ENCODE measurements at places on chromosomes 7 and 10.

DNA sequence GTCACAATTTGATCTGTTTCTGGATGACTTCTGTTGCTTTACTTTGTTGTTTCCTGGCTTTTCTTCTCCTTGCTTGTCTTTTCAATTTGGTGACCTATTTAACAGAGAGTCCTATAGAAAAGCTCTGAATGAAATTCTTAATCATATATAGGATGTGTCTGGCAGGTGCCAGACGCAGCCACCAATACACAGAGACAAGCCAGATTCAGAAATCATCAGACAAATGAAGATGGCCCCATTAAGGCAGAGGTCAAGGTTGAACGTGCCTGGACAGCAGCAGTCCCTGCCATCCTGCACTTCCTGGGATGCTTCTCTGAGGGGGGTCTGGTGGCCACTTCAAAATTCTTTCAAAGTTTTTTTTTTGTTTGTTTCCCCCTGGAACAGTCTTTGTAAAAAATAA lies 846.7 kb upstream of the COBL start:
- no peak for DNase-seq

DNA sequence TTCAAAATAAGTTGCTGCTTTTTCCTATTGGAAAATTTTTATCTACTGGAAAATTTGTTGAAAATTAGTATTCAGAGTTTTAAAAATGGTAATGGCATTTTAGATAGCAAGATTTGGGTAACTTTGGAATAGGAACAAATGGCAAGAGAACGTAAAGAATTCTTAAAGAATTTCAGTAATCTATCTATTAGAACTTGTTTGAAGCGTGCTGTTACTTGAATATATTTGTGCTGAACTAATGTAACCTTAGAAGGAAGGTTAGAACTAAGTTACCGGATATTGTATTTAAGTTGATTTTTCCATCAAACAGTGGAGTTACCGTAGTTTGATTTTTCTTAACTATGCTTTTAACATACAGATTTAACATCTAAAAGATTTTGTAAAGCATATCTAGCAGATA lies 25.9 kb downstream of the SEPTIN7 start:
- no peak for DNase-seq

DNA sequence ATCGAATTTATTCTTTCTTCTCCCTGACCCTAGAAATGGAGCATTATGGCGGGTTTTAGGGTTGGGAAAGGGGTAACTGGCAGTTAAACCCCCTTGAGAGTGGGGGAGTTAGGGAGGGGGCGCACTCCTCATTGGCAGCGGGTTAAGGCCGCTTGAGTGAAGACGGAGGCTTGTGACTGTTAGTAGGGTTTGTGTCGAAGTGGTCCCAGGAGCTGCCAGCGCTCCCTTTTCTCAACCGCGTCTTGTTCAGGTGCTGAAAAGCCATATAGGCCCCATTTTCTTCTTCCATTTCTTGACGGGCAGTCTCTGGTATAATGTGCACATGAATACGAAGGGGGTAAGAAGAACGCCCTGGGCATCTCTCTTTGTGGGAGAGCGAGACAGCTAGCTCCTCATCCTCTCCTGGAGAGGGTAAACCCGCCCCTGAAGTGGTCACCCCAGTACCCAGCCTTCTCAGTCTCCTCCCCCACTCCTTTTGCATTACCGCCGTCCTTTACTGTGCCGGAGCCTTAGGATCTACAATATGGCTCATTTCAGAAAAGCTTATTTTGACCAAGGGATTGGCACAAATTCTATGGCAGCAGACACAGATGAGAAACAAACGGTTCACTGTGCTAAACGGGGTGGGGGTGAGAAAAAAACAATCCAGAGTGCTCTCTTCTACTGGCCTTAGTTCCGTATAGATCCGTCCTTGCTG lies 836 bp downstream of the KMT2E start:
- DNase-seq = peak; percentile 17

GRCh38 chr7:133048589-133048988 lies 33.3 kb downstream of the CHCHD3 start:
- DNase-seq = no peak

DNA sequence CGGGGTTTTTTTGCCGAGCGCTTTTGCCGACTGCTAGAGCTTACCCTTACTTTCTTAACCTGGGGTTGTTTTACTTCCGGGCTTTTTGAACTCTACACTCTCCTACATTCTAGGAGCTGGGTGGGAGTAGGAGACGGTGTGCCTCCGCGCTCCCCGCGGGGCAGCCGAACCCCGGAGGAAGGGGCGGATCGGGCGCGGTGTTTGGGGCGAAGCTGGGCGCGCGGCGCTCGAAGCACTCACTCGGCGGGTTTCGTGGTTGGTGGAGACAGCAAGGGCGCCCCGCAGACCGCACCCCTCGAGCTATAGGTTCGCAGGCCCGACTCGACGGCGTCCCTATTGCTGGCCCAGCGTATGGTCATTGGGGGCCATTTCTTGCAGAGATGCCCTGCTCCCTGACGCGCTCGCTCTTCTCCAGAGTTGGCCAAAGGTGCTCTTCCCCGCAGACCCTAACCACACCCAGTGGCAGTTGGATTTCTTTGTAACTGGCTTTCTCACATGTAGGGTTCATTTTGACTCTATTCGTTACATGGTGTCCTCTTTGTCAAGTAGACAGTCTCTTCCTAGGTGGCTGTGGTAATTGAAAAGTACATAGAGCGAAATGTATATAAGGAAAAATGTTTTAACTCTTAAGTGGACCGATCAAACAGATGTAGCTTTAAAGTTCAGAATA lies 364 bp downstream of the ZNF518A start:
- peak; percentile 58 for DNase-seq

DNA sequence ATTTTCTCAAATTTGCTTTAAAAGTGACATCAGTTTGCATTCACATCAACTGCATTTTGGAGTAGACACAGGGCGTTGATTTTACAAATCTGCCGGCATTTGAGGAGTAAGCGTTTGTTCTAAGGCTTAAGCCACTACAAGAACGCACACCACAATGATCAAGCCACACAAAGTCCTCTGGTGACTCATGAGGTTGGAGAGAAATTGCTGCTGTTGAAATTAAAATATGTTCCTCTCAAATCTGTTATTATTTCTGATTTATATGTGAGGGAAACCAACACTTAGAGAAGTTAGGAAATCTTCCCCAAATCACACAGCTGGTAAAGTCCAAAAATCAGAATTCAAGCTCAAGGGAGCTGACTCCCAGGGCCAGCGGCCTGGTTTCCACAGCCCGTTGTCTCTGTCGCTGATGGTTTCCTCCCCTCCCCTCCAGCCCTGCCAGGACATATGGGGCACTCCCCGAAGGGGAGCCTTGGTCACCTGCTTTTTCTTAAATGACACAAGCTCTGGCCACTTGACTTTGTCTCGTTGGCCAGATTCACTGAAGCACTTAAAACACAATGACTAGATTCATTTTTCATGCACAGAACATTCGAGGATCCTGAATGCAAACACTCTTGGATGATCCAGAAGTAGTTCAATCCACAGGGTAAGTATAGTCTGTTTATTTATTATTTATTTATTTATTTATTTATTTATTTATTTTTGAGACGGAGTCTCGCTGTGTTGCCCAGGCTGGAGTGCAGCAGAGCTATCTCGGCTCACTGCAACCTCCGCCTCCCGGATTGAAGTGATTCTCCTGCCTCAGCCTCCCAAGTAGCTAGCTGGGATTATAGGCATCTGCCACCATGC lies 29.2 kb upstream of the KLF6 start:
- no peak for DNase-seq

DNA sequence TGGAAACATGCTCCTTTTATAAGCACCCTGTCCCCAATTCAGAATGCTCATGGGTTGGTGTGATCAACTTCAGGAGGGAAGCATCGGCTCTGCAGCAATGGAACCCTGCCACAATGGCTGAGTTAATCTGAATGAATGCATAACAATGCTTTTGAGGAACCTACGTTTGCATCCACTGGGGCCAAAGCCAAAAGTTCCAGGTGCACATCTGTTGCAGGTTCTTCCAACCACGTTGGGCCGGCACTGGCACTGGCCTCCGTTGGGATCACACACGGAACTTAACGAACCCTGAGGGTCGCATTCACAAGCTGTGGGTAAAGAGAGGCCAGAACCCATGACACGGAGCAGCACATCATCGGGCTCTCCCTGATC lies 43.4 kb downstream of the LAMB1 start:
- DNase-seq = no peak

- no peak for DNase-seq
Measured at GRCh38 chr10:11673346-11674280, 62.2 kb upstream of the USP6NL start.

Data from activated T-helper 1 cell treated with anti-CD3 and anti-CD28 coated beads, Interleukin-2, amount 50 U/mL, for 16 hours (primary cell).